Activated effector memory CD4-positive, alpha-beta T cell treated with anti-CD3 and anti-CD28 coated beads, Interleukin-2, amount 50 U/mL, for 16 hours (primary cell): ENCODE measurements at places on chromosomes 6 and 20.
A peak's percentile ranks its signal among the peaks of the same experiment; 100 is the strongest.

- DNase-seq: peak; percentile 88
These were observed 1.6 kb upstream of the ATXN1 start for GRCh38 chr6:16762550-16763477.

- DNase-seq: peak; percentile 64
These were observed 33.2 kb upstream of the TAF8 start for GRCh38 chr6:42017021-42017643.

GRCh38 chr6:110233770-110234374 lies 53.6 kb downstream of the CDC40 start:
- DNase-seq: no peak

DNA sequence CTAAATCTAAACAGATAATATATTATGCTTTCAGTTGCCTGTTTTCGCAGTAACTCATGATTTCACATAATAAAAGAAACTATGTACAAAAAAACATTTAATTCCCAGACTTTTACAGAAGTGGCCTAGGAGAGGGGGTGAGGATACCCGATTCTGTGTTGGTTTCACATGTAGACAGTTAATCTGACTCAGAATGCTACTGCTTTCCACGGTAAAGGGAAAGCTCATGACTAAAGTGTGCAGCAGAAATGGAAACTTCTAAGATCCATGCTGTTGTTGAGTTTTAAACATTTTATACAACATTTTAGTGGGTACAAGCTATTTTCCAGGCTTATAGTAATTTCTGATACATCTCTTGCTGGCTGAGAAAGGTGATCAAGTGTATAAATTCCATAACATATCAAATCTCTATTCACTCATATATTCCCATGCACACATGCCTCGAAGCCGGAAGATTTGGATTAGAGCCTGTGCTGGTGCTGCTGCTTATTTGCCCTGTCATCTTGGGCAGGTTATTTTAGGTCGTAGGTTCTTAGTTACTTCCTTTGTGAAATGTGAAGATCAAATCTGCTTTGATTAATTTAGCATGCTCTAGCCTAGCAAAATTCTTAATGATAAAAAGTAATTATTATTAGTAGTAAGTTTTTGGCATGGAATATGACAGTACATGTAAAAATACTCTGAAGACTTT lies 896.7 kb upstream of the MAP3K7 start:
- no peak for DNase-seq

DNA sequence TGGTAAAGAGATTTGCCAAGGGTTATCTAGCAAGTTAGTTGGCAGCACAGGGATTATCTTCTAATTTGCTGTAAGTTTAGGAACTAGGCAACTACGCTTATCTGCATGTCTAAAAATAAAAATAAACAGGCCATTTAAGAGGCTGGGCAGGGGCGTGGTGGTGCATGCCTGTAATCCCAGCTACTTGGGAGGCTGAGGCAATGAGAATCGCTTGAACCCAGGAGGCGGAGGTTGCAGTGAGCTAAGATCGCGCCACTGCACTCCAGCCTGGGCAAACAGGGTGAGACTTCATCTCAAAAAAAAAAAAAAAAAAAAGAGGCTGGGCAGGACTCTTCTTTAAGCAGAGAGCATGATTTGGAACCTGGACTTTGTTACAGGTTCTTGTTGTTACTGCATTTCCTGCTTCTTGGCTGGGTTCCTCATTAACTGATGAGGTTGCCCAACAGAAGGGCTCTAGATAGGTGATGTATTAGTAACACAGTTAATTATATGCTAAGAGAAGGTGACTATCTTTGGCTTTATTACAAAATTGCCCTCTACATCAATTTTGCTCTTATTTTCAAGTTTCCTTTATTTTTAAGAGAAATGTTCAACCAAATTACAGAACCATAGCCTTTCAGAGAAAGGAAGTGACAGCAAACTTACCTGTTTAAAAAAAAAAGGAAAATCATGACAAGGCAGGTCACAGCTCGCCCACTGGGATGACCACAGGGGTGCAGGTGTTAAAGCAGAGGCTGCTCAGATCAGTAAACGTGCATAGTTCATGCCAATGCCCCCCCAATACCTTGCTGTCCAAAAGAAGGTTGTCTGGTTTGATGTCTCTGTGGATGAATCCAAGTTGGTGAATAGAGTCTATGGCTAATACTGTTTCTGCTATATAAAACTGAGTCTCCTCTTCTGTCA lies 32.5 kb downstream of the STK38 start:
- no peak for DNase-seq

GRCh38 chr6:15606347-15606746 lies 56.5 kb downstream of the DTNBP1 start:
- DNase-seq: no peak

DNA sequence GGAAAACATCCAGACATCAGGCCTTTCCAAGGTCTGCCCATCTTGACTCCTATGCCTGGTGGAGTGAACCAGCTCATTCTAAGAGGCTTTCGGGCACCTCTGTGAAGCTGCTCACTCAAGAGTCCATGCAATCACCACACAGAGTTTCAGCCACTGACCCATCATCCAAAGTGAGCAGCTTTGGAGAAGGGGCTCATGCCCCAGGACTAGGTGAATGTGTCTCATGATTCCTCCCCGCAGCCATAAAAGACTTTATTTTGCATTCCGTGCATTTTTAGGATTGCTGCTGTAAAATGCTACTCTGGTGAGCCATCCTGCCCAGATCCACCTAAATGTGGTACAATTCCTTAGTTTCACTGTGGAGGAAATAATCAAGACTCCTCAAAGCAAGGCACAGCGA lies 44.5 kb upstream of the EZR start:
- DNase-seq: no peak

GRCh38 chr6:10613723-10614122 lies 80.7 kb downstream of the C6orf52 start:
- no peak for DNase-seq

DNA sequence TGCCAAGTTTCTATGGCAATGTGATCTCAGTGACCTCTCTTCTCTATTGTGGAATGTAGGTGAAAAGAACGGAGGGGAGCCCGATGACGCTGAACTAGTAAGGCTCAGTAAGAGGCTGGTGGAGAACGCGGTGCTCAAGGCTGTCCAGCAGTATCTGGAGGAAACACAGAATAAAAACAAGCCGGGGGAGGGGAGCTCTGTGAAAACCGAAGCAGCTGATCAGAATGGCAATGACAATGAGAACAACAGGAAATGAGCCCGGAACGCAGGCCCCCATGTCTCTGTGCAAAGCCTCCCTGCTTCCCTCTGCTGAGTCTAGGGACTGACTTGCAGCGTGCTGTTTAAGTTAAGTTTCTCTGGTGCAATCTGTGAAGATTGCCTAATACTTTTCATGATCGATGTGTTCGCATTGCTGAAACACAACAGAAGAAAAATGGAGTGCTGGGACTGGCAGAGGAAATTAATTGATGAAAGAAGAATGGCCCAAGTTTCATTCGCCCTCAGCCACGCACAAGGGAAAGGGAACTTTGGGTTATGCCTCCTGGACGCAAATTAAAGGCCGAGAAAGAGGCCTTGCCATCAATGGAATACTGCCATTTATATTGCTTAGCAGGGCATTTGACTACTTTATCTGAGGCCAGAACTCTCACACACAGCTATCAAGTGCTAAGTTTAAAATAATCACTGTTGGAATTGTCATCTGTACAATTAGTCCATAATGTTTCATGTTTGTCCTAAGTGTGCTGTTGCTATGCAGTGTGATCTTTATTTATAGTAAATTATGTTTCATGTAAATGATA lies 146.4 kb downstream of the AKAP7 start:
- DNase-seq: peak; percentile 79

GRCh38 chr20:50652702-50653294 lies 38.5 kb downstream of the RIPOR3 start:
- no peak for DNase-seq

DNA sequence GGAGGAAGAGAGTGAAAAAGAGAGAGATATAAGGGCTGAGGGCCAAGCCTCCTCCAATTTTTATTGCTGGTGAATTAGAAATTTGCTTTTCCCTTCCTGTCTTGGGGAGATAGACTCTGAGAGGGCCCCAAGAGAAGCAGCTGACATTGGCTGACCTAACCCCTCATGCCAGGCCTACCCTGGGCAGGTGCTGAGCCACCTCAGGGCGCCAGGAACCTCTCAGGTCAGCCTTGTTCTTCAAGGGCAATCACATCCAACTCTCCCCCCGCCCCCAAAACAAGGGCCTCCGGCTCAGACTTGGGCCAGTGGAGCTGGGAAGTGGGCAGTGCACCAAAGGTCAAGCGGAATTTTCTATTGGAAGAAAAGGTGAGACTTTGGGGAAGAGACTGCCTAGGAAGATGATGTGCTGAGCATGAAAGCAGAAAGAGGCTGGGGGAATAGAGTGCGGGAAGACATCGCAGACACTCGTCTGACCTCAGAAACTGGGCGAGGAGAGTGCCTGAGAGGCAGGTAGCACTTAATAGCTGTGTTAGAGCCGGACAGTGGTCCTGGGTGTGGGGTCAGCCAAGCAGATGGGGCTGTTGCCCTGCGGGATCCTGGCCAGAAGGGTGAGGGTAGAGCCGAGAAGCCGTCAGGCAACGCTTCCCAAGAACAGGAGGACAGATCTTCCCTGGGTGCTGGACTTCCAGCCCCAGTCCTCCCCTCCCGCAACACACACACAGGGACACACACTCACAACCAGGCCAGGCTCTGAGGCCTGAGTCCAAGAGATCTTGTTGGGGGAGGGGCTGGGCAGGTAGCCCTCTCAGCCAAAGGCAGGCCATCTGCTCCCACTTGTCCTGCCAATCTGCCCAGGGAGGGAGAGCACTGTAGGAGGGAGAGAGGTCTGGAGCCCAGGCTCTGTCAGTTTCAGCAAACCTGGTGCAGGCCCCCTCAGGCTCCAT lies 3.7 kb upstream of the FASTKD5 start:
- no peak for DNase-seq

- DNase-seq: no peak
These were observed 166.1 kb downstream of the CD83 start for GRCh38 chr6:14283600-14284235.

- no peak for DNase-seq
These were observed 20.0 kb downstream of the GINM1 start for GRCh38 chr6:149586149-149586548.

- no peak for DNase-seq
These were observed 4.6 kb downstream of the SYTL3 start for GRCh38 chr6:158654498-158654897.

DNA sequence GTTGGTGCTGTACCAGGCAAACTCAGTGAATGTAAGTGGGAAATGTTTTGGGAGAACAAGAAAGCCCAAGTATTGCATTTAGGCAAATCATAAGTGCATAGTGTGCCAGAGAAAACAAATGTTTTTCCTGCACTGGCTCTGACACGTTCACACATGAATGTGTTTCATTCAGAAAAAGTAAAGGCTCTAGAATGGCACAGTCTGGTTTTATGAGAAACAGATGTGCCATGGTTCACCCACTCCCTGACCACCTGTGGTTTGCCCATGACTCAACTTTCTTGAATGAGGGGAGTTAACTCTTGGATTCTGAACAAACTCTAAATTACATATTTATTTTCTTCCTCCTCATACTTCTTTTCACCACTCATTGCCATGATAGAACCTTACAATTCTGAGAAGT lies 126.9 kb downstream of the KCNQ5 start:
- no peak for DNase-seq

GRCh38 chr6:128676456-128676855 lies 156.1 kb upstream of the PTPRK start:
- DNase-seq: no peak

DNA sequence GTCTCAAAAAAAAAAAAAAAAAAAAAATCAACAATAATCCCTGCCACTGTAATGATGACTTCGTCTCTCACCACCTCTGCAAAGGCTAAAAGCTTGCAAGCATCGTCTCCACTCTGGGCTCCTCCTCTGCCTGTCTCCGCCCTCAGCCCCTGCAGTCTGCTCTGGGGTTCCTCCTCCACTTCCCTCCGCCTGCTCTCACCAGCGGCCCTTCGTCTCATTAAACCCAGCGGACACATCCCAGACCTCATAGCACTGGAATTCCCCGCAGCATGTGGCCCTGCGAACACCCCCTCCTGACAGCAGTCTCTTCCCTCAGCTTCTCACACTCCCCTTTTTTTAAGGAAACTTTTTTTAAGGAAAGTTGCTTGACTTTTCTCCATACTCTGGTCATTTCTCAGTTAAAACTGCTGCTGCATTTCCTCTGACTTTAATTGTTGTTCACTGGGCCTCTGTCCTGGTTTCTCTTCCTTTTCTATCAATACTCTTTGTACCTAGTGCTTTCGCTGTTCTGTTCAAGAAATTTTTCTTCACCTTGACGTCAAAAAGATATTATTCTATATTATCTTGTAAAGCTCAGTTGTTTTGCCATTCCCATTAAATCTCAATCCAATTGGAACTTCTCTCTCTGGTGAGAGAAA lies 70.9 kb upstream of the PLEKHG1 start:
- DNase-seq: no peak

GRCh38 chr20:2699775-2700413 lies 7.3 kb downstream of the EBF4 start:
- DNase-seq: no peak

GRCh38 chr6:105080279-105080678 lies 99.5 kb downstream of the POPDC3 start:
- DNase-seq: no peak

GRCh38 chr6:23797041-23797440 lies 329.0 kb upstream of the NRSN1 start:
- DNase-seq: no peak

GRCh38 chr6:119453242-119454200 lies 104.0 kb upstream of the MAN1A1 start:
- DNase-seq: no peak

- DNase-seq: no peak
These were observed 519.1 kb upstream of the EYS start for GRCh38 chr6:66226109-66226508.

DNA sequence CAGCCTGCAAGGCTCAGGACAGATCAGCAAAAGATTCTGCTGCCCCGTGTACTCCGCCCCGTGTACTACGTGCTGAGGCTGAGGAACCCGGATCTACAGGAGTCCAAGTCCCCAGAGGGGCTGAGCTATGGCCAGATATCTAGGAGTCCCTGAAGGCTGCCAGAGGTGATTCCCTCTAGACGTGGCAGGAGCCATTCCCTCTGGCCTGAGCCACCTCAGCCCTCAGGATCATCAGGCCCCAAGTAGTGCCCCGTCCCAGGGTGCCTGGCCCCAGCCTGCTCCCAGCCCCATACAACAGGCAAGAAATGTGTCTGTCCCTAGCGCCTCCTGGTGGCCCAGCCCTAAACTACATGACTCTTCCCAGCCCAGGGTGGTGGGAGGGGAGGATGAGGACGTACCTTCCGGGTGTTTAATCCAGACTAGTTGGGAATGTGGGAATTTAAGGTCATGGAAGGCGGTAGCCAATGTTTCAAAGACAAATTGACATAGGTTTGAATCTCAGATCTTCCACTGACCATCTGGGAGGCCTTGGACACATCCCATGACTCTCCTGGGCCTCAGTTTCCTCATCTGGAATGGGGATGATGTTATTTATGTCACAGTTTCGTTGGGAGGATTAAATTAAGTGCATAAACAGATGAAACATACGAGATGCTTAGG lies 49.4 kb upstream of the PTPN1 start:
- DNase-seq: peak; percentile 92

DNA sequence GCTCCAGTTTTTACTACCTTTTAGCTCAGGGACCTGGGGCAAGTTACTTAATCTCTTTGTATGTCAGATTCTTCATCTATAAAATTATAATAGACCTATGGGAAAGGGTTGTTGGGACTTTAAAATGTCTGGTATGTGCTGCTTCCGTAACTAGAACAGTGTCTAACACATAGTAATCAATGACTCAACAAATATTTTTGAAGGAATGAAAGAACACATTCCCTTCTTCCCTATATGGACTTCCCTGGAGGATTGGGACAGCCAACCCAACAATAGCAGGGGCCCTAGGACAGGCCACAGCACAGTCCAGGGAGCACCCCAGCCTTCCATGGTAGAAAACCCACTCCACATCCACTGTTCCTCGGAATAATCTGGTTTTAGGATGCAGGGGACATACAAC lies 50.7 kb upstream of the TPD52L1 start:
- DNase-seq: no peak
